ENCODE measurements at places on chromosomes 6 and 20.

GRCh38 chr20:40438161-40438830, 250.7 kb downstream of the MAFB start:
- DNase-seq: no peak
- no peaks in the 10 kb centered on the region for H3K27me3 ChIP-seq
- H3K27ac ChIP-seq: no peak overlapping the region
- no peaks in the 10 kb centered on the region for H3K36me3 ChIP-seq
- no peaks in the 10 kb centered on the region for H3K4me1 ChIP-seq

- H3K27me3 ChIP-seq: no peaks in the 10 kb centered on the region
- no peak overlapping the region for H3K4me3 ChIP-seq
- H3K4me1 ChIP-seq: no peaks in the 10 kb centered on the region
- DNase-seq: no peak
Measured at GRCh38 chr6:17562636-17563035, 37.5 kb upstream of the FAM8A1 start.

- no peaks in the 10 kb centered on the region for H3K36me3 ChIP-seq
- H3K27me3 ChIP-seq: no peaks in the 10 kb centered on the region
- no peak overlapping the region for H3K27ac ChIP-seq
- no peak for DNase-seq
Measured at GRCh38 chr6:120966321-120966720, 368.0 kb downstream of the TBC1D32 start.

DNA sequence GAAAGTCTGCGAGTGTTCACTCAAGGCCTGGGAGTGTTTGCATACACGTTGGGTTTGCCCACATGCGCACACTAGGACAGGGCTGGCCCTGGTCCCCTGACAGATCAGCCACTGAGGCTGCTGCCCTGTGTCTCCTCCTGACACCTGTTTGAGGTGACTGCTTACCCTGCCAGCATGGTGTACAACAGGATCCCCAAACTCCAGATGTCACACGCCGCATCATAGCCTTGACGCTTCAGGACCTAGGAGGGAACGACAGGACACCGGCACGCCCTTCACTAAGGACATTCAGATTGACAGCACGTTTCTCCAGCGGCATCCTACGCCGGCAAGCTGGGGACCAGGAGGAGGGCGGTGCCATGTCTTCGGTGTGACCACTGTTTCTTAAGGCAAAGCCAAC, 37.0 kb upstream of the MPC1 start:
- H3K27ac ChIP-seq: no peak overlapping the region
- no peaks in the 10 kb centered on the region for H3K36me3 ChIP-seq
- no peak overlapping the region for H3K4me3 ChIP-seq
- peaks cover 6% of the 10 kb centered on the region for H3K4me1 ChIP-seq

DNA sequence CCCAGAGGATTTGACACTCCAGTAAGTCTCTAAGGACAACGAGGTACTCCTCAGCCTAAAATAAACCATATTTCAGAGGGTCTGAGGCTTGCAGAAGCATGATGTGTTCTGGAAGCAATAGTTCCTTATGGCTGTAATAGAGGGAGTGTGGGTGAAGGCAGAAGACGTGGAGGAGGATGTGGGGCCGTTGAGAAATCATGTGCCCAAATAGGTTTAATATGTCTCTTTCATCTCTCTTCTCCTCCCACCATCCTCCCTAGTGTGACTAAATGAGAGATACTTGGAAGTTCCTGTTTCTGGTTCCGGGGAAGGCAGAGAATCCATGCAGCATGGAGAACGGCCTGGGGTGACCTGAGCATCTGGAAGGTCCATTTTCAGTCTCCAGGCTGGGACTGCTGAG, 174.0 kb upstream of the RSPO3 start:
- H3K27me3 ChIP-seq: no peaks in the 10 kb centered on the region
- no peak for DNase-seq
- H3K4me1 ChIP-seq: peaks cover 14% of the 10 kb centered on the region
- no peak overlapping the region for H3K4me3 ChIP-seq

DNA sequence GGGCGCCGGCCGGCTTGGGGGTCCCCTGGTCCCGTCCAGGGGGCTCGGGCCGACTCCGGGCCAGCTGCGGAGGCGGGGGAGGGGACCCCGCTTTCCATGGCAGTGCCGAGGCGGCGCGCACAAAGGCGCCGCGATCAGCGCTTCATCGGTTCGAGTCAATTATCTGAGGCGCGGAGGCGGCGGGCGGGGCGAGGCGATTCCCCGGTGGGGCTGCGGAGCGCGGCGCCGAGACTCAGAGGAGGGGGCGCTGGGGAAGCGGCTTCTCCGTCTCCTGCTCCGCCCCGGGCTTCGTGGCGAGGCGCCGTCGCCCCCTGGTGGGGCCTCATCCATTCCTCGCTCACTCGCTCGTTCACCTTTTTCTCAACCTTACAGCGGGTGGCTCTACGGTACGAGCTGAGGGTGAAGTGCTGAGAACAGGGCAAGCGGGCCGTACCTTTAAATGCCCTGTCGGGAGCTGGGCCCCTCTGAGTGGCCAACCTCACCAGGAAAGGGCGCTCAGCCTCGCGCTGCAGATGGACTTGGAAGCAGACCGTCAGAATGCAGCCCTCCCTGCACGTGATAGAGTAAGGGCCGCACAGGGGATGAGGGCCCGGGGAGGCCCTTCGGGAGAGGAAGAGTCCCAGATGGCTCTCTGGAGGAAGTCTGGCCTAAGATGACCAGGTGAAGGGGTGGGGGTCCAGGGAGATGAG, 39.9 kb downstream of the SLC52A3 start:
- no peak overlapping the region for H3K27ac ChIP-seq
- peak; percentile 71 for DNase-seq
- H3K4me3 ChIP-seq: peak overlapping the region; percentile 55
- no peaks in the 10 kb centered on the region for H3K36me3 ChIP-seq

GRCh38 chr6:142290851-142291250, 11.0 kb upstream of the ADGRG6 start:
- peaks cover 29% of the 10 kb centered on the region for H3K4me1 ChIP-seq
- H3K36me3 ChIP-seq: no peaks in the 10 kb centered on the region
- no peak overlapping the region for H3K4me3 ChIP-seq

DNA sequence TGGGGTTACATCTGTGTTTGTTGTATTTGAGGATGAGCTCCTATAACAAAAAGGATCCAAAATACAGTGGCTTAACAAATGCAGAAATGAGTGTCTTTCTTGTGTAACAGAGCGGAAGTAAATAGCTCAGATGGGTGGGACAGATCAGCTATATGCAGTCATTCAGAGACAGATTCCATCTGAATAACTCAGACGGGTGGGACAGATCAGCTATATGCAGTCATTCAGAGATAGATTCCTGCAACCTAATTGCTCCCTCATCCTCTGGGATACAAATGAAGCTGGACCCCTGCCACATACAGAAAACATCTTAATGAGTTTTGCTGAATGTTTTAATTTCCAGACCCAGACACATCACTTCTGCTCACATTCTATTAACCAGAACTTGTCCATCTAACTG, 332.3 kb downstream of the BCKDHB start:
- no peaks in the 10 kb centered on the region for H3K36me3 ChIP-seq
- no peaks in the 10 kb centered on the region for H3K27me3 ChIP-seq
- peak; percentile 32 for DNase-seq
- H3K4me1 ChIP-seq: peaks cover 9% of the 10 kb centered on the region

- no peaks in the 10 kb centered on the region for H3K4me1 ChIP-seq
- no peaks in the 10 kb centered on the region for H3K27me3 ChIP-seq
- H3K27ac ChIP-seq: no peak overlapping the region
- H3K4me3 ChIP-seq: no peak overlapping the region
Measured at GRCh38 chr6:15137086-15137485, 108.8 kb upstream of the JARID2 start.

DNA sequence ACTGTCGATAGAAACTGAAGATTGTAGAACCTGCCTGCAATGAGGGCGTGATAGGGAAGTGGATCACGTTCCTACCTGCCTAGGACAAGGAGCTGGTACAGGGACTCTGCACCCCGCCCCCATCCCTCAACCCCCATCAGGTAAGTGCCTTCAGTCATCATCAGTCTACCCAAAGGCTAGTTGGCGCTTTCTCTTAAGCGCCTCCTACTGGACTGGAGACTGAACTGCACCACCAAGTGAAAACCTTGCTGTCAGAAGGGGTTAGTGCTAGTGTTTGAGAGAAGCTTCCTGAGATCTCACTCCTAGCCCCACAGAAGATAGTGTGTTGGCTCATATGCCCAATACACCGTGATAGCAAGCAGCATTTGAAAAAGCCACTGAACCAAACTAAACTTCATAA, 706.5 kb upstream of the MAN1A1 start:
- no peaks in the 10 kb centered on the region for H3K4me1 ChIP-seq
- no peaks in the 10 kb centered on the region for H3K27me3 ChIP-seq
- H3K27ac ChIP-seq: no peak overlapping the region
- no peaks in the 10 kb centered on the region for H3K36me3 ChIP-seq

DNA sequence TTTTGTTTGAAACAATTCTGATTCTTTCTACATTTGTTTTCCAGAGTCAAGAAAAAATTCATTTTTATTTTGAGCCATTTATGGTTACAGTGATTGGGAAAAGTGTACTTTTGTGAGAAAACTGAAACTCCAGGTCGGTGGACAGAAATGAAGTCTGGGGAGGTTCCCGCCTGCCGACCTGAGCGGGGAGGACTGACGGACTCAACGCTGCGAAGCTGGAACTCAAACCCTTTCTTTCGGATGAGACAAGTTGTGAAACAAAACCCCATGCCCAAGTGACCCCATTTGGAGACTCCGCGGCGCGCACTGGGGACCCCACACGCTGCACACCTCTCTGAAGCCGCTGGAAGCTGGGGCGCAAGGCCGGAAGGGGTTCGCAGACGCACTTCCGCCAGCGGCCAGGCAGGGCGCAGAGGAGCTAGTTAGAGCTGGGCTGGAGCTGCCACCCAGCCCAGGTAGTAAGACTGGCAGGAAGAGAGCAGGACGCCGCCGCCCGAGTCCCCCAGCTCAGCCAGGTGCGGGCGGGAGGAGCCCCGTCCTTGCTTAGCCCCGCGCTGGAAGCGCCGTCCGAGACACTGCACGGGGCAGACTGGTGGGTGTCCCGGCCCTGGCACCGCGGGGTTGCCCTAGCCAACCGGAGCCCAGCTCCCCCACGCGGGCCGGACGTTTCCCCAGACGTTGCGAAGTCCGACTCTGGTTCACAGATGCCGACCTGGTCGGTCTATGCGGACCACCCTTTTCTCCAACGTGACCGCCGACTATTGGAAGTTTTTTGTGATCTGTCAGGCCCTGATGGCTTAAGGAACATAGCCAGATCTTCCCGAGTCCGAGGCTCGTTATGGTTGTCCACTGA, 19.8 kb upstream of the ZSCAN16 start:
- peak overlapping the region; percentile 29 for H3K27ac ChIP-seq
- DNase-seq: peak; percentile 81
- H3K27me3 ChIP-seq: no peaks in the 10 kb centered on the region
- H3K36me3 ChIP-seq: no peaks in the 10 kb centered on the region

- H3K27me3 ChIP-seq: no peaks in the 10 kb centered on the region
- no peak overlapping the region for H3K27ac ChIP-seq
- H3K4me3 ChIP-seq: no peak overlapping the region
- no peak for DNase-seq
- H3K36me3 ChIP-seq: no peaks in the 10 kb centered on the region
- peaks cover 6% of the 10 kb centered on the region for H3K4me1 ChIP-seq
Measured at GRCh38 chr20:56631990-56632327, 2.9 kb downstream of the TFAP2C start.

- no peaks in the 10 kb centered on the region for H3K36me3 ChIP-seq
- H3K4me1 ChIP-seq: peaks cover 26% of the 10 kb centered on the region
- peak overlapping the region; percentile 99 for H3K4me3 ChIP-seq
Measured at GRCh38 chr6:16129623-16130401, 926 bp downstream of the MYLIP start.

DNA sequence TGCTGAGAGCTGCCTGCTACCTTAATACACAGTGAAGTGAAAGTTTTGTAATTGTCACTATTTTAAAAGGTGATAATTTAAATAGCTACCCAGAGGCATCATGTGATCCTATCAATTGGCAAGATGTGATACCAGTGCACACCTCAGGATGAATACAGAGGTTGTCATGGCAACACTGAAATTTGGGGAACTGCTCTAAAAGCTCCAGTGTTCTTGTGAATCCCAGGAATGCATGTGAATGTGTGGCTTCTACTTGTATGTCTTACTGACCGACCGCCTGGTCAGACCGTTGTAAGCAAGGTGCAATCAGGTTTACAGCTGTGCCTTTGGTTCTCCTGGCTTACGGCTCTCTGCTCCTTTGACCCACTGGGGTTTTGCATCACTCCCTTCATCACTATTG, 146.3 kb upstream of the GJE1 start:
- DNase-seq: no peak
- H3K27ac ChIP-seq: no peak overlapping the region
- H3K4me1 ChIP-seq: no peaks in the 10 kb centered on the region
- H3K27me3 ChIP-seq: no peaks in the 10 kb centered on the region
- no peaks in the 10 kb centered on the region for H3K36me3 ChIP-seq

DNA sequence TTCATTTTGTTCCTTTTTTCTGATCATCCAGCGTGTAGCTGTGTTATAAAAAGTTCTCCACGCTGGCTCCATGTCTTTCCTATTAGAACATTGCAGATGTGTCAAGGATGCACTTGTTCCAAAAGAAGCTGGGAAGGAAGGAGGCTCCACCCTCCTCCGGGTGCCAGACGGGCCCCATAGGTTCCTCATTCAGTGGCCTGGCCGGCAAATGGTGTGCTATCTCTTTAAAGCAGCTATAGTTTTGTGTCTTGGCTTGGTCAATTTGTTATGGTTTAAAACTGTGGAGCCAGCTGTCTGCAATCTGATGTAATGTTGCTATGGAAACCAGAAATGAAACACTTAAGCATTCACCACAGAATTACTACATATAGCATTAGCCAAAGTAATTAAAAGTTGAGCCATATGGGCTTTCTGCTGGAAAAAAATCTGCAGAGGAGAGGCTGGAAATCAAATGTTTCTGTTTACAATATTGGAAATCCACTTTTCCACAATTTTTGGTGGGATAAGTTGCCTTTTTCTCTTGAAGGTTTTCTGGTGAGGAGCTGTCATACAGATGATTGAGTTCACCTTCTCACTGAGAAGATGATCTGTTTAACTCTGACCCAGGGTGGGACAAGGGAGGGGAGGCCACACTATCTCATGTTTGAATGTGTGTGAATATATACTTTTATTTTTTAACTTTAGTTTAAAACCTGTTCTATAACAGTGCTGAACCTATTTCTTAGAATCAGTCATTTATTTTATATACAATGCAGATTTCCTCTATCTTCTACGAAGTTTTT, 167.4 kb downstream of the SASH1 start:
- no peak overlapping the region for H3K4me3 ChIP-seq
- no peak overlapping the region for H3K27ac ChIP-seq
- no peaks in the 10 kb centered on the region for H3K4me1 ChIP-seq

Data from Caco-2 (cell line).